ENCODE measurements at places on chromosomes 7 and 10.
A peak's percentile ranks its signal among the peaks of the same experiment; 100 is the strongest.

DNA sequence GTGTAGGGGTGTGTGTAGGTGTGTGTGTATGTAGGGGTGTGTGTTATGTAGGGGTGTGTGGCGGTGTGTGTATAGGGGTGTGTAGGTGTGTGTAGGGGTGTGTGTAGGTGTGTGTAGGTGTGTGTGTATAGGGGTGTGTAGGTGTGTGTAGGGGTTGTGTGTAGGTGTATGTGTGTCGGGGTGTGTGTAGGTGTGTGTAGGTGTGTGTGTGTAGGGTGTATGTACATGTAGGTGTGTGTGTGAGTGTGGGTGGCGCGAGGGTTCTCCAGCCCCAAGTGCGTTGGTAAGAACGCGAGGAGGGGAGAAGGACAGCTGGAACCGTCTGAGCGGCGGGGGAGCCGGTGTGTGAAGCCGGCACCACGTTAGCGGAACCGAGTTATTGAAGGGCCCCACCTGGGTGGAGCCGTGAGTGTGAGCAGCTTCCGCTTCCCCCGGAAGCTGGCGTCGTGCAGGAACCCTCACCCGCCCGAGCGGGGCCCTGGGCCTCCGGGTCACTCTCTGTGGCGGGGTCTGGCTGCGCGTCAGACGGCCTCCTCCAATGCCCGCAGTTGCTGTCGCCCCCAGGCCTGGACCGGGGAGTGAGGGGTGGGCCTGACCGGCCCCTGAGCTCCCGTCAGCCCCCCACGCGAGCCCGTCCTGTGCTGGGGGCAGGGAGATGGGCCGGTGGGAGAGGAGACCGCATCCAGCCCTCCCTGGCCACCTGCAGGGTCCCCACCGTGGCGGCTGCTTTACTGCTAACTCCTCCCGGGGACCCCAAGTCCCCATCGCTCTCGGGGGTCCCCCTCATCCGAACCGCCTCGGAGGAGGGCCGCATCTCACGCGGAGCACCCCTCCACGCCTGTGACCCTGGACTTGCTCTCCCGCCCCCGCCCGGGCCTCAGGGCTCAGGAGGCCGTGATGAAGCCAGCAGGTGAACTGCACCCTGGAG lies 49.6 kb upstream of the PSMG3 start:
- no peak for DNase-seq

GRCh38 chr10:95242581-95243317 lies 48.1 kb downstream of the PDLIM1 start:
- DNase-seq, result peak; percentile 86

GRCh38 chr7:134755422-134756022 lies 23.9 kb upstream of the CALD1 start:
- no peak for DNase-seq

DNA sequence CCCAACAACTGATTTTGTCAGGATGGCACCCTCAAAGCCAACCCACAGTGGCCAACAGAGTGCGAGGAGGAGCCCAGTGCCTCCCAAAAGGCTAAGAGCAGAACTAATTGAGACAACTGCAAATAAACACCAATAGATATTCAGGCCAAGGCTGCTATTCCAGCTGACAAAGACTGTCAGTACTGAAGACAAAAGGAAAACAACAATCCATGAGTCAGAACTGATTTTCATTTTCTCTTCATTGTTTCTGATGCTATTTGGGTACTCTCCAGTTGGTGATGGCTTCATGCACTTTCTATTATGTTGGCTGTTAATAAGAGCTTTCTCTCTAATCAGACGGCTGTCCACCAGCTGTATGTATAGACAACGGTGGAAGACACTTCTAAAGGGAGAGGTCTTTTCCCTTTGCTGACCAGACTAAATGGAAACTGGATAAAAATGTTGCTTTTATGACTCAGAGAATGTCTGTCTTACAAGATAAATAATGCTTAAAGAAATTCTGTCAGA lies 515.9 kb downstream of the PARD3 start:
- no peak for DNase-seq

GRCh38 chr7:85054306-85054705 lies 132.6 kb downstream of the SEMA3D start:
- DNase-seq, result no peak

- DNase-seq, result peak; percentile 28
Measured at GRCh38 chr7:128155100-128155740, 85.9 kb upstream of the LEP start.

DNA sequence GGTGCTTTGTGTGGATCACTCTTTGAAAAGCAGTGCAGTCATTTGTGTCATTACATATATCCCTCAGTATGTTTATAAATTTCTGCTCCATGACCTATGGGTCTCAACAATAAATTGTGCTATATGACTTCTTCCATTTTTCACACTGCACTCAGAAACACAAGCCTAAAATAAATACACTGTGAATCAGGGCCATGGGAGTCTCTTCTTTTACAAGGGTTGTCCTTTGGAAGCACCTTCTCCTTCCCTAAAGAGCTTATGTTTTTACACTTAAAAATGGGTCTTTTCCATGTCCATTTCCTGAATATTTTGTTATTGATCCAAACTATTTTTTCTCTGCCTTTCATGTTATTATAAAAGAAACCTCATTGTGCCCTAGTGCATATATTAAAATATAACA lies 108.3 kb upstream of the MEOX2 start:
- no peak for DNase-seq

- DNase-seq, result no peak
Measured at GRCh38 chr7:69953136-69954067, 355.1 kb downstream of the AUTS2 start.

DNA sequence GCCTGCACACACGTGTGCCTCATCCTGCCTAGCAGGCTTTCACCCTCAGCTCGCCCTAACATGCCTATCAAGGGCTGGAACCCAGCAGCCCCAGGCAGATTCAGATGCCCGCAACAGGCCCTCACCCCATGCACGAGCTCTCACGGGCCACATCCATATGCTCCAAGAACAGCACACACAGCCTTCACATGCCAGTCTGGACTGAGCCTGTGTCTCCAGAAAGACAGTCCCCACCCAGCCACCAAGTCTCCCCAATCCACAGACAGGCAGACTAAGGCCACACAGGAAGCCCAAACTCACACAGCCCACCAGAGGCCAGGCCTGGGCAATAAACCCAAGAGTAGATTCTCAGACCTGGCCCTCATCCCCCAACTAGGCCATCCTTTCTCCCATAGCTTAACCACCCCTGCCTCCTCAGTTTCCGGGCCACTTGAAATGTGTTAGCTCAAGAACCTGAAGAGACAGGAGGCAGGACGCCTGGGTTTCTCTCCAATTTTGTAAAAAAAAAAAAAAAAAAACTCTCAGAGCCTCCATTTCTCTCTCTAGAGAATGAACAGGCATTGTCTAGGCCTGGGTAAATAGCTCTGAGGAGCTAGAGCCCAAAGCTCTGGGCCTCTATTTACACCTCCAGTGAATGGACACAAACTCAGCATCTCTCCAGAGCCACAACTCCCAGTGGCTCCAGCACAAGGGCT lies 6.8 kb downstream of the LDB1 start:
- DNase-seq, result no peak

- DNase-seq, result no peak
Measured at GRCh38 chr7:94567396-94567795, 57.8 kb downstream of the CASD1 start.

DNA sequence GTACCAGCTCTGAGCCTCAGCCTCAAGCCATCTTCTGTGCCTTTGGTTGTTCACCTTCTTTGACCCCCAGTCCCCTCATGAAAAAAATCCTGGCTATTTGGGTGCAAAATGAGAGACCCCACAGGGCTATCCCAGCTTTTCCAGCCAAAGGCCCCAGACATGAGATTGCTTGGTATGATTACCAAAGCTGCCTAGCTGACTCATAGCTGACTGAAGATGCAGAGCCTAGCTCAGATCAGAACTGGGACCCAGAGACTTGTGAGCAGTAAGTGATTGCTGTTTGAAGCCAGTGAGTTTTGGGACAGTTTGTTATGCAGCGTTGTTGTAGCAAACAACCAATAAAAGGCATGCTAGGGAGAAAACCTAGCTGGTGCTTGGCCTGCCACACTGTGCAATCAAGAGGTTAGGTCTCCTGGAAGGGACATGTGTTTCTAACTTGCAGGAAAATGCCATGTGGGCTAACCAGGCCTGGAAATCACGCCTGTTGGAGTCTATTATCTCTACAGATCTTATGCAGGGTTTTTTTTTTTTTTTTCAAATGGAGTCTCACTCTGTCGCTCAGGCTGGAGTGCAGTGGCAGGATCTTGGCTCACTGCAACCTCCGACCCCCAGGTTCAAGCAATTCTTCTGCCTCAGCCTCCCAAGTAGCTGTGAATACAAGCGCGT lies 48.0 kb upstream of the DAGLB start:
- no peak for DNase-seq

DNA sequence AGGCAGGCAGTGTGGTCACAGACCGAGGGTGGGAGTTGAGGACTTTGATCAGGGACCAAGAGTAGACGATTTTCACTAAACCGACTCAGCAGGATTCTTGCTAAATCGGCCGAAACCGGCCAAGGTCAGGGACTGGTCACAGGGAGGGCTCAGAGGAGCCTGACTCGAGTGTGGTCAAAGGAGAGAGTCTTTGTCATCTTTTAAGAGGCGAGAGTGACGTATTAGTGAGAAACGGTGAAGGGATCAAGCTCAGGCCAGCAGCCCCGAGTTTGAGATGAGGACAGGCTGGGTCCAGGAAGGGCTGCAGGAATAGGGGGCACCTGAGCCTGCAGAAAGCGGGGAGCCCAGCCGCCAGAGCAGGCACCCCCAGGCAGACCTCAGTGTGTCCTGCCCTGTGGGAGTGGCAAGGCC lies 41.6 kb upstream of the FAM20C start:
- no peak for DNase-seq
